ENCODE measurements at places on chromosomes 16 and 17.

DNA sequence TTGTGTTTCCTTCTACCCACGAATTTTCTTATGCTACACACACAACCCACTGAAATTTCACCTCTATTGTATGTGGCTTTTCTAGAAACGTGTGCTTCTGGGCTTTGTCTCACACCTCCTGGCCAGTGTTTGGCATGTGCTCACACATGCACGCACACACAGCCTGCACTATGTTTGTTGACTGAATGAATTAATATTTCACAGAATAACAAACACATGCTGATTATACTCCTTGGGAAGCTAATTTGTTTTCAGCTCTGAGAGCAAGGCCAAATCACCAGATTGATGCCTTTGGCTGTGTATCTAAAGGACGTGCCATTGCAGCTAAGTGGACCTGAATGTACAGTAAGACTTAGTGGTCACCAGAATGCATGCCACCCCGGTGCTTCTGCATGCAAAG is 210.7 kb downstream of the WWOX start:
- no peak for DNase-seq

- no peak for DNase-seq
These were observed 47.1 kb downstream of the ABAT start for GRCh38 chr16:8721336-8722024.

DNA sequence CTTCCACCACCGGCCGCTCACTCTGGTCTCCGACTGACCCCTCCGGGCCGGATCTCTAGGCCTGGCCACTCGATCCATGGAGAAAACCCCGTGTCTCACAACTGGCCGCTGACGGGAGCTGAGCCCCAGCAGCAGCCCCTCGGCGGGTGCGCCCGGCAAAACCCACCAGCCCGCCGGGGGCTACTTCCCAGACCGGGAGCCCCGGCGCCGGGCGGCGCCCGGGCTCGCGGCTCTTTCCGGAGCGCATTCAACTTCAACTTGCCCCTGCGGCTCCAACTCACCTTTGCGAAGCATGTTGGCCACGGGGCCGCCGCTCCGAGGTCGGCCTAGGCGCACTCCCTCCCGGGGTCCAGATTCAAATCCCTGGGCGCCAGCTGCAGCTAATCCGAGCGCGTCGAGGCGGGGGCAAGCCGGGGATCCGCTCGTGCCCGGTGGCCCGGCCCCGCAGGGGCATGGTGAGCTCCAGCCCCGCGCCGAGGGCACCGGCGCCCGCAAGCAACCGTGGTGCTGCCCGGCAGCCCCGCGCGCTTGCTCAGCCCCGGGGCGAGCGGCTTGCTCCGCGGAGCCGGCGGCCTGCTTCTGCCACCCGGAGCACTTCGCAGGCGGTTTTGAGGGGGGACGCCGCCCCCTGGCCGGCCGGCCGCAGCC is 438 bp downstream of the RTN4RL1 start:
- DNase-seq = no peak

GRCh38 chr17:46123607-46124006 is 69.6 kb downstream of the KANSL1 start:
- DNase-seq = no peak

- DNase-seq = no peak
These were observed 33.9 kb upstream of the GSE1 start for GRCh38 chr16:85579191-85579590.

GRCh38 chr16:51982715-51983680 is 563.9 kb downstream of the TOX3 start:
- peak; percentile 81 for DNase-seq
